RPMI7951 (cell line): ENCODE measurements at places on chromosomes 16 and 17.

DNA sequence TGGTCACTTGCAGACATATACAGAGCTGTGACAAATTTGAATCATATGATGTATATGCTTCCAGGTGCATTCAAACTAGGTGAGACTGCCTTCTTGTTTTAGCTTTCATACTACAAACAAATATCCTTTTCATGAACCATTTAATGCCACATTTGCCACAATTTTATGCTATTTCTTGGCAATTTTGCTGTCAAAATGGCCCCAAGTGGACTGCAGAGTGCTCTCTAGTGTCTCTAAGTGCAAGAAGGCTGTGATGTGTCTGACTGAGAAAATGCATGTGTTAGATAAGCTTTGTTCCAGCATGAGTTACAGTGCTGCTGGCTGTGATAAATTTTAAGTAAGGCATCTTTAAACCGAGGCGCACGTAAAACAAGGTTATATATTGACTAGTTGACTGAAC is 38.3 kb downstream of the CDH13 start:
- no peak for DNase-seq

GRCh38 chr17:49755663-49756283 is 8.2 kb downstream of the FAM117A start:
- DNase-seq: no peak

GRCh38 chr16:58755989-58756649 is 22.0 kb upstream of the GOT2 start:
- DNase-seq: peak; percentile 53

GRCh38 chr16:46765050-46765449 is 16.9 kb upstream of the MYLK3 start:
- peak; percentile 69 for DNase-seq

DNA sequence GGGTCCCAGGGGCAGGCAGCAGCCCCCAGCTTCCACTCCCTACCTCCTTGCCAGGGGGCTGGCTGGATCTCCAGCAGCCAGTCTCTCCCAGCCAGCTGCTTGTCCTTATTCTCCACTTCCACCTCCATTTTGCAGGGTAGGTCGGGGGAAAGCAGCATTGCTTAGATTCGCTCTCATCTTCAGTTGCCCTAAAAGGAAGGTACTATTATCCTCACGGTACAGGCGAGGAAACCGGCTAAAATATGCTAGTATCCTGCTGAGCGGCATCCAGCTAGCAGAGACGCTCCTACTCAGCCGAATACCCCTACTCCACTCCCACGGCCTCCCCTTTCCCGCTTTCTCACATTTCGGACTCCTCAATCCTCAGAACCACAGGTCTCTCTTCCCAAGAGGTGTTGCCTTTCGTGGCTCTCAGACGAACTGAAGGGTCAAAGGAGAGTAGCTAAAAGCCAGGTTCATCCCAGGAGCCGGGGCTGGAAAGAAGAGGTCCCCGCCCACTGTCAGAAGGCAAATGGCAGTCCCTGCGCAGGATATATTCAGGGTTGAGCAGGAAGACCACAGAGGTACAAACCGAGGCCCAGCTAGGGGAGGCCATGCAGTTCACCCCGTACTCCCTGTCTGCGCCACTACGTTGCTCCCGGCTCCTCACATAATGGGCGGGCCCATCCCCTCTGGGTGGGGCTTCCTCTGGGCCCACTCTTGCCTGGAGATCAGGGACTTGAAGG is 1.7 kb upstream of the RAB11FIP4 start:
- no peak for DNase-seq

DNA sequence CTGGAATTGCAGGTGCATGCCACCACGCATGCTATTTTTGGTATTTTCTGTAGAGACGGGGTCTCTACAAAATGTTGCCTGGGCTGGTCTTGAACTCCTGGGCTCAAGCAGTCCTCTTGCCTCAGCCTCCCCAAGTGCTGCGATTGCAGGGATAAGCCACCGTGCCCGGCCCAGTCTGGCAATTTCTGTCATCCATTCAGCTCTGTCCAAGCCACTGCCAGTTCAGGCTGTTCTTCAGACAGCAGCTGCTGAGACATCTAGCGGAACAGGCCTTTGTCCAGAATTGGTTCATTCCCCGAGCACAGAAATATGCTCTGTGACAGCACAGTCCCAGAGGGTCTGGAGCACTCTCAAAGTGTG is 5.4 kb downstream of the SLC47A1 start:
- no peak for DNase-seq

DNA sequence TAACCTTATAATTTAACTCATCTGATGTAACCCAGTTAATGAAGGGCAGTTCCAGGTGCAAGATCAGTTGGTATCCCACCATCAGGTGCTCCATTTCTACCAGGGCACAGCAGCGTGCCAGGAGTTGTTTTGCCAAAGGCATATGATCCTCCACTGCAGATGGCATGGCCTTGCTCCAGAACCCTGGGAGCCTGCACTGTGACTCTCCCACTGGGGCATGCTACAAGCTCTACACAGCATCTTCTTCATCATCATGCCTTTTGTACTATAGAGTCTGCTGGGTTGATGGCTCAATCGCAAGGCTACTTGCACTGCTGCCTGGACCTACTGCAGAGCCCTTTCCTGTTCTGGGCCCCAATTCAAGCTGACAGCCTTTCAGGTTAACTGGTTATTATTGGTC is 11.3 kb upstream of the MAPT start:
- DNase-seq: no peak

- no peak for DNase-seq
These were observed 454.7 kb downstream of the CDH8 start for GRCh38 chr16:61581417-61582046.

DNA sequence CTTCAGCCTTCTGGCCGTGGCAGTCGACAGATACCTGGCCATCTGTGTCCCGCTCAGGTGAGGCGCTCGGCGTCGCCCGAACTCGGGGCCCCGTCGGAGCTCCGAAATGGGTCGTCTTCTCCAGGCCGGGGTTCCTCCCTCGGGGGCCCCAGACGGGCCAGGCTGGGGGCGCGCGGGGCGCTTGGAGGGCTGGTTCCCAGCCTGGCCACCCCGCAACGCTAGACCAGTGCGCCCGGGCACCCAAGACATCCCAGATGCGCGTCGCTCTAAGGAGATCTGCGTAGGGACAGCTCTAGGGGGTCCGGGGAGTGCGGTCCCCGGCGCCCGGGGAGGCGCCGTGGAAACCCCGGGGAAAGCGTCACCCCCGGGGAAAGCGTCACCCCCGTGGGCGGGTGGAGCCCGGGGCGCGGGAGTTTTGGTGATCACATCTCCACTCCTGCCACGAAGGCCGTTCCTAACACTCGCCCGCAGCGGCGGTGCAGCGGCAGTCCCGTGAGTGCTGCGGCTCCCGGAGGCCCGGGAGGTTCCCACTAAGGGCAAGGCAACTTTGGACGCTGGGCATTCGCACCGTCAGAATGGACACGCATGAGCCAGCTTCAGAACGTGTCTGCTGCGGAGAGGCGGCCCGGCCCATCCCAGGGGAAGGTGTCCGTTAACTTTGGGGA is 729 bp downstream of the ADORA2B start:
- no peak for DNase-seq

GRCh38 chr16:56479469-56479868 is 28.1 kb downstream of the OGFOD1 start:
- DNase-seq: no peak

GRCh38 chr16:9868606-9869149 is 313.6 kb downstream of the GRIN2A start:
- DNase-seq: no peak

DNA sequence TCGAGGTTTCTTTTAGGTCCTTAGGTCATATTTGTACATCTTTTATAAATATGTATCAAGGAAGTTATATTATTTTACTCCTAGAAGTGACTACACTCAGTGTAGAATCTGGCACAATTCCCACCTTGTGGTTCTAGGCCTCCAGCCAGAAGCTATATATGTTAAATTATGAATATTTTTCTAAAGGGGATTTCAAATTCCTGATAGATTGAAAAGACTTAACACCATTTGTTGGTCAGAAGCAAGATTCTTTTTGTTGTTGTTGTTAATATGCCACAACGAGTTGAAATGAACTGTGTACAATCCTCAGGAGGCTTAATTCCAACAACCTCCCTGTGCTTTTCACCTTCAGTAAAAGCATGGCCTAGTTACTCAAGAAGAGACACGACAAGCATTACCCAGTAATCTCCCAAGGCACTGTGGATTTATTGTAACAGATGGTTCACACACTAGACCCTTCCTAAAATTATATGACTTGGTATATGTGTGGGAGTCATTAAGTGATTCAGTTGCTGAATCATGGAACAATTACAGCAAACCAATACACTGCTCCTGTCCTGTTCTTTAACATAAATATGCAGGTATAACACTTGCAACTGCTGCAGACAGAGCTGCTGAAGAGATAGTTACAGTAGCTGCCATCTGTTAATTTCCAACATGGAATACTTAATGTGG is 964.4 kb upstream of the GOT2 start:
- no peak for DNase-seq

DNA sequence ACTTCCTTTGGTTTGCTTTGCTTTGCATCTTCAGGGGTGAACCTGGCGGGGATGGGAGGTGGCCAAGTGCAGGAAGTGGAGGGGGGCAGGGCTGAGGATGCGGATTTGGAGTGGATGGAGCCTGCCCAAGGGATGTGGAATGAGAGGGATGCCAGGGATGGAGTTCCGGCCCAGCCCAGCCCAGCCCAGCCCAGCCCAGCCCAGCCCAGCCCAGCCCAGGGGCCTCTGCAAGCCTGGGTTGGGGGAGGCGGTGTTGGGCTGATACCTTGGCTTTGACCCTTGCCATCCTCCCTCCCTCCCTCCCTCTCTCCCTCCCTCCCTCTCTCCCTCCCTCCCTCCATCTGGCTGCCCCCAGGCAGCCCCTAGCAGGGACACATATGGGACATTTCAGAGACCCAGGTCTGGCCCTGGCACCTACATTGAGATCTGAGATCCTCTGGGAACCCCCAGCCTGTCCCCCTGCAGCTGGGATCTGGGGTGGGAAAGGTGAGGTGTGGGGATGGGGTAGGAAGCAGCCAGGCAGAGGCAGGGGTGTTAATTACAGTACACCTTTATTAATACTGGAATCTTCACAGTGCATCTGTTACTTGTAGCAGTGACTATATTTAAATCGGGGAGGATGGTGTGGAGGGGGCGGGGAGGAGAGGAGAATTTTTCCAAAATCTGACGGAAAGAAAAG is 14.5 kb downstream of the IL34 start:
- no peak for DNase-seq

DNA sequence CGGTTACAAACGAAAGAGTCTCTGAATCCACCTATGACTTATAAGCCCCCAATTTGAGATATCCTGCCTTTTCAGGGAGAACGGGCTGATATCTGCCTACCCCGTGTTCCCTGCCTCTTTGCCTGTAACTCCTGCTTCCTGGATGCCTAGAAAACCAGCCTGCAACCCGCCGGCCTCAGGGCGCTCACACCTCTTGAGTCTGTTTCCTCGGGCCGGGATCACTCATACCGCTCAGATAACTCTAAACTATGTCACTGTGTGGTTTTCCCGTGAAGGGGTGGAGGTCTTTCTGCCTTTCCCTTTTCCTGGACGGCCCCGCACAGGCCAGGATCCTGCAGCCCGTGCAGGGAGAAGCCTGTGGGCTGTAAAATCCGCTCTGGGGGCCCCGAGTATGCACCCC is 10.4 kb downstream of the RPUSD1 start:
- DNase-seq: no peak

DNA sequence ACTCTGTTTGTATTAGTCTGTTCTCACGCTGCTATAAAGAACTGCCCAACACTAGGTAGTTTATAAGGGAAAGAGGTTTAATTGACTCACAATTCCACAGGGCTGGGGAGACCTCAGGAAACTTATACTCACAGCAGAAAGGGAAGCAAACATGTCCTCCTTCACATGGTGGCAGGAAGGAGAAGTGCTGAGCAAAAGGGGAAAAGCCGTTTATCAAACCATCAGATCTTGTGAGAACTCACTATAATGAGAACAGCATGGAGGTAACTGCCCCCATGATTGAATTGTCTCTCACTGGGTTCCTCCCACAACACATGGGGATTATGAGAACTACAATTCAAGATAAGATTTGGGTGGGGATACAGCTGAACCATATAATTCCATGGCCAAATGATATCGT is 30.9 kb downstream of the ABCC1 start:
- no peak for DNase-seq

GRCh38 chr16:50659806-50660205 is 21.3 kb downstream of the SNX20 start:
- no peak for DNase-seq

DNA sequence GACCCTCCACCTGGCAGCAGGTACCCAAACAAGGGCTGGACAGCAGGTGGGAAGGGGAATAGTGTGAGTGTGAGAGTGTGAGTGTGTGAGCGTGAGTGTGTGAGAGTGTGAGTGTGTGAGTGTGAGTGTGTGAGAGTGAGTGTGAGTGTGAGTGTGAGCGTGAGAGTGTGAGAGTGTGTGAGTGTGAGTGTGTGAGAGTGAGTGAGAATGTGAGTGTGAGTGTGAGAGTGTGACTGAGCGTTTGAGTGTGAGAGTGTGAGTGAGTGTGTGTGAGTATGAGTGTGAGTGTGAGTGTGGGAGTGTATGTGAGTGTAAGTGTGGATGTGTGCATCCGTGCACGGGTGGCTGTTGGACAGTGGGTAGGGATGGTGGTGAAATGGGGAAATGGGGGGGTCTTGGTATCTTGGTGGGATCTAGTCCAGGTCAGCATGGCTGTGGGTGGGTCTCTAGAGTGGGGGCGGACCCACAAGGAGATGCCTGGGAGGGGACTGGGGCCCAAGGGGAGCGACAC is 408 bp downstream of the ADGRG1 start:
- no peak for DNase-seq

DNA sequence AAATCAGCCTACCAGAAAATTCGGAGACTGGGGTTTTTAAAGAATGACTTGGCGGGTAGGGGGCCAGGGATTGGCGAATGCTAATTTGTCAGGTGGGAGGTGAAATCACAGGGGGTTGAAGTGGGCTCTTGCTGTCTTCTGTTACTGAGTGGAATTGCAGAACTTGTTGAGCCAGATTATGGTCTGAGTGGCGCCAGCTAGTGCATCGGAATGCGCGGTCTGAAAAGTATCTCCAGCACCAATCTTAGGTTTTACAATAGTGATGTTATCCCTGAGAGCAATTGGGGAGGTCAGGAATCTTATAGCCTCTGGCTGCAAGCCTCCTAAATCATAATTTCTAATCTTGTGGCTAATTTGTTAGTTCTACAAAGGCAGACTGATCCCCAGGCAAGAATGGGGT is 762 bp upstream of the RBL2 start:
- peak; percentile 46 for DNase-seq

DNA sequence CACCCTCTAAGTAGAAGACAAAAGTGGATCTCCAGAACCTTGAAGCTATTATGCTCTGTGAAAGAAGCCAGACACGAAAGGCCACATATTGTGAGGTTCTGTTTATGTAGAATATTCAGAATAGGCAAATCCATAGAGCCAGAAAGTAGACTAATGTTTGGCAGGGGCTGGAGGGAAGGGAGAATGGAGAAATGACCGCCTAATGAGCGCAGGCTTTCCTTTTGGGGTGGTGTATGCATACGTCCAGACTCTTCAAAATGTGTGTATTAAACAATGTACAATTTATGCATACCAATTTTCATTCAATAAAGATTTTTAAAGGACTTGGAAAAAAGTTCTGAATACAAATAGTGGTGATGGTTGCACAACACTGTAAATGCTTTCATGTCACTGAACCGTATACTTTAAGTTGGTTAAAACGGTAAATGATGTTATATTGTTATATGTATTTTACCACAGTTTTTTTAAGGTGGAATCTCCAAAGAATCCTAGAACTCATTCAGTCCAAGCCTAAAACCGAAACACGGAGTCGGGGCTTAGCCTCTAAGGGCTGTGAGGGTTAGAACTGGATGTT is 397.4 kb downstream of the SOX9 start:
- no peak for DNase-seq
